Posterior vena cava (tissue), 2 donors: ENCODE measurements at places on chromosomes 12 and 14. TPM values are rescaled to one million over a fixed set of nuclear protein-coding genes. Genes with fewer than 3 reads are reported as not detected.

The SARNP gene
- total RNA-seq = 47.8 TPM

The ADAM20 gene
- total RNA-seq = 1.3 TPM

The FOXN4 gene
- total RNA-seq = not detected

The PRH2 gene
- not detected for total RNA-seq

The DENND5B gene
- total RNA-seq = 19.7 TPM

The FSCB gene
- total RNA-seq = not detected

The KRT72 gene
- not detected for total RNA-seq

The RD3L gene
- not detected for total RNA-seq

The SMCO3 gene
- total RNA-seq = 1.4 TPM

The EPYC gene
- total RNA-seq = not detected

The RILPL1 gene
- total RNA-seq = 23.4 TPM

The VTI1B gene
- total RNA-seq = 111 TPM

The CLEC4C gene
- total RNA-seq = not detected

The NTN4 gene
- total RNA-seq = 20.5 TPM

The DAO gene
- not detected for total RNA-seq

The SLC5A8 gene
- not detected for total RNA-seq

The MYF6 gene
- not detected for total RNA-seq

The KHNYN gene
- total RNA-seq = 41.8 TPM

The GPD1 gene
- 4.5 TPM for total RNA-seq

The STAC3 gene
- total RNA-seq = 2.8 TPM

The GALNT16 gene
- 23.4 TPM for total RNA-seq

The CARMIL3 gene
- total RNA-seq = 0.14 TPM

The KRT4 gene
- not detected for total RNA-seq

The CLEC9A gene
- not detected for total RNA-seq

The BEGAIN gene
- 1.2 TPM for total RNA-seq

The TEDC1 gene
- total RNA-seq = 7.9 TPM
